ENCODE measurements at places on chromosomes 7 and 10.

DNA sequence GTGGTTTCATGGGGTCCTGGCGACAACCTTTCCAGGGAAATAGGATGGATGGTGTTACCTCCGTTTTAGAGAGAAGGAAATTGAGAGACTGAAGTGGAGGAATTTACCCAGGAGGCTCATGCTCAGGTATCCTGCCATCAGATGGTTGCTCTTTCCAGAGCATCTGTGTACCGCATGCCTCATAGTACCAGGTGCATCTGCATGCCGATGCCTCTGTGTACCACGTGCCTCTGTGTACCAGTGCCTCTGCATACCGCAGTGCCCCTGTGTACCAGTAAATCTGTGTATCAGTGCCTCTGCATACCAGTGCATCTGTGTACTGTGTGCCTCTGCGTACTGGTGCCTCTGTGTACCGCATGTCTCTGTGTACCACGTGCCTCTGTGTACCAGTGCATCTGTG, 3.2 kb downstream of the VWA2 start:
- DNase-seq = no peak

DNA sequence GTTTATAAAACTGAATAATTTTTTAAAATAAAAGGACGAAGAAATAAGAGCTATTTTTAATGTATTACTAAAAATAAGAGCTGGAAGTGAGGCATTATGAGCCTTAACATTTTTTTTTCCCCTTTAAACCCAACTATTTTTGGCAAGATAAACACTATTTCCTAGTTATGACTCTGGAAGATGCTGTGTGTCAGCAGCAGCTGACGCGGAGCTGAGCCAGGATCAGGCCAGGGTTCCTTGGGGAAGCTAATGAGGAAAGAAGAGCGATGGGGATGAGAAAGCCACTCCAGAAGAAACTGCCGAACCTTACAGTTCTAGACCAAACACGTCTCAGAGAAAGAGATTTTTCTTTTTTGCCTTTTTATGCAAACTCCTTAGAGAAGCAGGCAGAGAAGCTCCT, 85.9 kb downstream of the USP6NL start:
- no peak for DNase-seq

GRCh38 chr10:61891906-61892585, 9.5 kb upstream of the ARID5B start:
- no peak for DNase-seq

- DNase-seq = no peak
These were observed 14.3 kb downstream of the STRA8 start for GRCh38 chr7:135247746-135248471.

GRCh38 chr10:110724116-110724921, 80.2 kb downstream of the RBM20 start:
- DNase-seq = no peak

- DNase-seq = no peak
These were observed 29.5 kb downstream of the RAB11FIP2 start for GRCh38 chr10:118017071-118017740.

DNA sequence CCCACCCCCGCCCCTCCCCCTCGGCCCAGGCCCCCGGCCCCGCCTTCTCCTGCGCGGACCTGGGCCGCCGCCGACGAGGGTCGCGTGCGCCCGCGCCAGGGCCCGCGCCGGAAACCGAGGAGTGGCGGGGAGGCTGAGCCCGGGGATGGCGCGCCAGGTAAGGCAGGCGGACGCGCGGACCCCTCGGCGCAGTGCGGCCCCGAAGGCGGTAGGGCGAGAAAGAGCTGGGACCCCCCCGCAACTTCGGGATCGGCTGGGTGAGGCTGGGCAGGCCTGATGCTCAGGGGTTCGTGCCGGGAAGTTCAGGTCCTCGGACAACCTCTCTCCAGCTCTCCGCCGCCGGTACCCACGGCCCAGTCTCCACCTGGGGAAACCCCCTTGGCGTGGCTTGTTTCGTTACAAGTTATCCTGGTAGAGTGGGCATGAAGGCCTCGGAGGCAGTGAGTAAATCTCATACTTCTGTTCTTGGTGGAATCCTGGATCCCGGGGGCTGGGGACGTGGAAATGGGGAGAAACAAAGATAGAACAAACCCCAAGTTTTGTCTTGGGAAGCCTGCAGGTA, 58.4 kb downstream of the ZNF467 start:
- DNase-seq = no peak

- DNase-seq = no peak
These were observed 143.7 kb upstream of the RNF32 start for GRCh38 chr7:156496865-156497264.

- no peak for DNase-seq
These were observed 79.6 kb downstream of the ZNRF2 start for GRCh38 chr7:30363778-30364563.

GRCh38 chr7:101557978-101558741, 70.9 kb downstream of the MYL10 start:
- DNase-seq = no peak

GRCh38 chr7:132865366-132866143, 216.3 kb downstream of the CHCHD3 start:
- no peak for DNase-seq

All from nephron progenitor cell (in vitro differentiated cells).